ENCODE measurements at places on chromosomes 13 and 19.

DNA sequence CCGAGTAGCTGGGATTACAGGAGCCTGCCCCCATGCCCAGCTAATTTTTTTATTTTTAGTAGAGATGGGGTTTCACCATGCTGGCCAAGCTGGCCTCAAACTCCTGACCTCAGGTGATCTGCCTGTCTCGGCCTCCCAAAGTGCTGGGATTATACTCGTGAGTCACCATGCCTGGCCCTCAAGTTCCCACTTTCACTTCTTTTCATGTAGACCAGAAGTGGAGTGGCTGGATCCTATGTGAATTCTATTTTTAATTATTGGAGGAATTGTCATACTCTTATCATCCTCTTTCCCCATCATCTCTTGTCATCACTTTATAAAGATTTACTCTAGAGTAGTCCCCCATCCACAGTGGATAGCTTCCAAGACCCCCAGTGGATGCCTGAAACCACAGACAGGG, 12.8 kb upstream of the SIGLEC10 start:
- DNase-seq, result no peak

DNA sequence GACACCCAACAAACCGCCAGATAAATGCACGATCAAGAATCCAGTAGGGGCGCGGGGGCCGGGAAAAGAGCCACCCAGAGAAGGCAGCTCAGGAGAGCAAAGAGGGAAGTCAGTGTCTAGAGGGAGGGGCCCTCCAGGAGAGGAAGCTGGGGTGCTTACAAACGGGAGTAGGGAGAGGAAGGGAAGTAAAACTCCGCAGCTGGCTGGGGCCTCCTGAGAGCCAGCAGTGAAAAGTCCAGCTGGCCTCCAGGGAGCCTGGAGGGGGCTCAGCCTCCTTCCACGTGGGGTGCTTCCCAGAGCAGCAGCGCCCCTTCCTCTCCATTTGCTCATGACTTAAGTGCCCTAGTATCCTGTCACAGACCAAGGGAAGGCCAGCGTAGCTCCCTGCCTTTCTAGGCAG, 51.8 kb downstream of the TMED1 start:
- DNase-seq, result no peak

- DNase-seq, result no peak
These were observed 8.5 kb downstream of the BLVRB start for GRCh38 chr19:40457048-40457447.

DNA sequence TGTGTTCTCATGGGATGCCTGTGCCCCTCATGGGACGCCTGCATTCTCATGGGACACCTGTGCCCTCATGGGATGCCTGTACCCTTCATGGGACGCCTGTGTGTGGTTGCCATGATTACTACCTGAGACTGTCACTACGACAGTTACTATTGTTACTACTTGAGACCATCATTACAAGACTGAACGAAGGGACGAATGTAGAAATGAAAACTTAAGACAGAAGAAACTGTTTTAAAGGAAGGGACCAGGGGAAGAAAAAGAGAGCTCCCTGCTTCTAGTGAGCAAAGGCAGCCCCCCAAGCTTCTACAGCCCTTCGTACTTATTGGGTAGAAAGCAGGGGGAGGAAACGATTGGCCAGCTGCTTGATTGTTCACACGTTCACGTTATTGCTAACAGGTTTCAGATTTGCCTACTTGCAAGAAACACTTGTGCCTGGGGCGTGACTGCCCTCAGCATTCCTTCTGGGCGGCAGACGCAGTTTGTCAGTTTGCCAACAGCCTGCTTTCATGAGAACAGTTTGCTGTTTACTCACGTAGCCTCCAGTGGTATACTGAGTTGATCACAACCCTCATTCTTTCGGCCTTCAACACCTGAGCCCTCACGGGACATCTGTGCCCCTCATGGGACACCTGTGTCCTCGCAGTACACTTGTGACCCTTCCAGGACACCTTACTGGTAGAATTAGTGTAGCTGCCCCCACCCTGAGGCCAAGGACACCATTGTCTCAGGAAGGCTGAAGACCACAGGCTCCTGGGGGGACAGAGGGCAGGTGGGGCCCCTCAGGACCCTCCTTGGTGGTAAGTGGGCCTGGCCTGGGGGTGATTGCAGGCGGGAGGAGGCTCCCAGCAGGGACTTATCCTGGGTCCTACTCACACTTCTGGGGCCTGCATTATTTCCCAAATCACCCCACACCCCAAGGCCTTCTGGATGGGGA, 2.5 kb upstream of the S1PR4 start:
- DNase-seq, result no peak

- no peak for DNase-seq
These were observed 962 bp upstream of the JAK3 start for GRCh38 chr19:17848595-17849292.

DNA sequence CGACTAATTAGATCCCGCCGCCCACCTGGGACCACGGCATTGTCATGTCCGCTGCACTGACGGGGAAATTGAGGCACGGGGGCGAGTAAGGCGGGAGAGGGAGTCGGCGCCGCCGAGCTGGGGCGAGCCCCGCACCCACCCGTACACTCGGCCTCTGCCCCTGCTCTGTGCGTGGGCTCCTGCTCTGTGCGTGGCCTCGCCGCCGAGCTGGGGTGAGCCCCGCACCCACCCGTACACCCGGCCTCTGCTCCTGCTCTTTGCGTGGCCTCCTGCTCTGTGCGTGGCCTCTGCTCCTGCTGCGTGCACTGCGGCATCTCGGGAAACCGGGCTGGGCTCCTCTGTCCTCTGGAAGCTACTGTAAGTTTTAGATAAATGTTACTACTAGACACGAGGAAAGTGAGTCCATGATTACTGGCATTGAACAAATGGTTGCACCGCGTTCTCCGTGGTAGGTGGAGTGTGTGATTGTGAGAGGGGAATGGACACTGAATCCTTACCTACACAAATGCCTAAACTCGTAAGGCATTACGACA, 826 bp upstream of the C1QTNF9 start:
- DNase-seq, result no peak

GRCh38 chr13:91904597-91904996, 506.2 kb downstream of the GPC5 start:
- DNase-seq, result no peak

DNA sequence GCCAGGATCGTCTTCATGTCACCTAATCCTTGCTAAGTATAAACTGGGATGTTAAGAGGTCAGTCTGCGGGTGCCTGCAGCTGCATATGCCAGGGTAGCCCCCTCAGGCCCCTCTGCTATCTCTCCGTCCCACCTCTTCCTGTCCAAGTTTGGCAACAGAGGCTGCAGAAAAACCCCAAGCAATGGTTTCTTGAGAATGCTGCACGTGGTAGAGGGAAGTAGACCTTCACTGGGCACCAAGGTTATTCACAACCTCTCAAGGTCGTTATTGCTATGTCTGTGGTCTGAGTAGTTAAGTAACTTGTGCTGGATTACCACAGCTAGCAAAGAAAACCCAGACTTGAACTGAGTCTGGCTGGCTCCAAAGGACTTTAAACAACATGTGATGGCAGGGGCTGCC, 77.9 kb upstream of the XPO4 start:
- DNase-seq, result no peak

DNA sequence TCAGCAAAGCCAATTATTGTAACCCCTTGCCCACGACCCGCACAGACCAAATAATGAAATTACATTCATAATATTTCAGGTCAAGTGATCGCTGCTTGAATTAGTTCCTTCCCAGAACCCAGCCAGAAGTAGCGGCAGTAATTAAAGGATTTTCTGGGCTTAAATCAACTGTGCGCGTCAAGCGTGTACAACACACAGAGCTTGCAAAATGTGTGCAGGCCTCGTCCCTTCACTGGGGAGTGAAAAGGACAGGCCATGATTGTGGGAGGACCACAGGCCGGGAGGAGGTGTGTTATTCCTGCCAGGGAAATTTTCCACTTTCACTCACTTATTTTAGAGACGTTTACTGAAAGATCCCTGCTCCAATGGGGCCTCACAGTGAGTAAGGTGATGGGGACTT, 84.9 kb downstream of the CHST8 start:
- DNase-seq, result no peak

DNA sequence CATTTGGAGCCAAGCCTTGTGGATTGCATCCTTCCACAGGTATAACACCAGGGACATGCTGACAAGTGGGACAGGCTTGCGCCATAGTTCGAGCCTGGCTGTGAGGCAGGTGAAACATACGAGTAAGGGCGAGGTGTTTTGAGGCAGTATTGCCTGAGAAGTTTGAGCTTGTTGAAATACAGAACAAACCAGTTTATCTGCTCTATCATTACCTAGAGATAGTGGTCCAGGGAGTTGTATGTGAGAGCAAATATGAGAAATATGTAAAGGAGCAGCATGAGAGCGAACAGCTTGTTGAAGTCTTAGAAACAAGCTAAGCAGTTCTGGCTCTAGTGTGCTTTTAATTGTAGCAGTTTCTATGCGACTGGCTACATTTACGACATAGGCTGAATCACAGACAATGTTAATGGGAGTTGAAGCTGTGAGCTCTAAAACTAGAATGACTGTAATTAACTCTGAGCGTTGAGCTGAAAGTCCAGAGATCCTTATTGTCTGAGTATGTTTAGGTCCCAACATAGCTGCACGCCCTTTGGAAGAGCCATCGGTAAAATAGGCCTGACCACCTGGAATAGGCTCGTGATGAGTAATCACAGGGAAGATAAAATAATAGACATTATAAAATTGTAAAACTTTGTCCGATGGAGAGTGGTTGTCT, 8.2 kb downstream of the ZNF439 start:
- DNase-seq, result no peak

GRCh38 chr13:86445206-86445605, 646.0 kb upstream of the SLITRK6 start:
- DNase-seq, result peak; percentile 10

DNA sequence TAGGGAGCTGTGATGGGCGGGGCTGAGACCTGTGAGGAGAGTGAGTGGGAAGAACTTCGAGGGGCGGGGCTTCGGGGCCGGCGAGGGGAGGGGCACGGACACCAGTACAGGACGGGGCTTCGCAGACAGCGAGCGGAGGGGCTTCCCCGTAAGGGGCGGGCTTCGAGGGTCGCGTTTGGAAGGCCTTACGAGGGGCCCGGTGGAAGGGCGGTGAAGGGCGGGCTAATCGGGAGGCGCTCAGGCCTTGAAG, 4.1 kb upstream of the EMP3 start:
- peak; percentile 70 for DNase-seq

All from fibroblast of skin of left biceps (primary cell).